ENCODE measurements at places on chromosomes 7 and 10.

DNA sequence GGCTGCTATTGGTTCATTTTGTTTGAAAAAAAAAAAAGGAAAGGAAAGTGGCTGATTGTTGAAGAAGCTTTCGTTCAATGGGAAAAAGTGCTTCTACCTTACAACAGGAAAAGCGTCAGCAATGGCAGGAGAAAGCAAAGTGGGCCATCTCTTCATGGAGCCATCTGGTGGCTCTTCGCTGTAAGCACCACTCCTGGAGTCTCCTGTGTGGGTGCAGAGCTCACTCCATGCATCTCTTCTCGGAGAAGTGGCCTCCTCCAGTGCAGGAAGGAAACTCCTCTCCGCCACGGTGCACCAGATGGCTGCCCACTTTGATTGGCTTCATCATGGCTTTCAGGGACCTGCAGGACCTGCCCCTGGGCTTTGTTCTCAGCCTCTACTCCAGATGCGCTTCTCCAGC is 250.9 kb downstream of the PTEN start:
- no peak for DNase-seq

- DNase-seq, result peak; percentile 52
Measured at GRCh38 chr7:106068986-106069385, 43.1 kb downstream of the SYPL1 start.

GRCh38 chr7:108090791-108091460 is 39.2 kb downstream of the LAMB4 start:
- no peak for DNase-seq

DNA sequence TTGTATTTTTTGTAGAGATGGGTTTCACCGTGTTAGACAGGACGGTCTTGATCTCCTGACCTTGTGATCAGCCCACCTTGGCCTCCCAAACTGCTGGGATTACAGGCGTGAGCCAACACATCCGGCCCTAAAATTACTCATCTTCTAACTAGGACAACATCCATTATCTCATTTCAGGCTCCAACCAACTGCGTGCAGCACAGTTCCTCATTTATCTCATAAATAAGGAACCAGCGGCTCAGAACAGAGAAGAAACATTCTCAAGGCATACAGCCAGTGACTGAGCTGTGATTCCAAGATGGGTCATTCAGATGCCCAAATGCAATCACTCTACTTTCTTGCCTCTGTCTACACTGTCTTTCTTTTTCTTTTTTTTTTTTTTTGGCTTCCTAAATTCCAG is 356.1 kb downstream of the ELMO1 start:
- DNase-seq, result no peak

GRCh38 chr7:65225422-65226006 is 148.1 kb upstream of the ZNF92 start:
- no peak for DNase-seq

DNA sequence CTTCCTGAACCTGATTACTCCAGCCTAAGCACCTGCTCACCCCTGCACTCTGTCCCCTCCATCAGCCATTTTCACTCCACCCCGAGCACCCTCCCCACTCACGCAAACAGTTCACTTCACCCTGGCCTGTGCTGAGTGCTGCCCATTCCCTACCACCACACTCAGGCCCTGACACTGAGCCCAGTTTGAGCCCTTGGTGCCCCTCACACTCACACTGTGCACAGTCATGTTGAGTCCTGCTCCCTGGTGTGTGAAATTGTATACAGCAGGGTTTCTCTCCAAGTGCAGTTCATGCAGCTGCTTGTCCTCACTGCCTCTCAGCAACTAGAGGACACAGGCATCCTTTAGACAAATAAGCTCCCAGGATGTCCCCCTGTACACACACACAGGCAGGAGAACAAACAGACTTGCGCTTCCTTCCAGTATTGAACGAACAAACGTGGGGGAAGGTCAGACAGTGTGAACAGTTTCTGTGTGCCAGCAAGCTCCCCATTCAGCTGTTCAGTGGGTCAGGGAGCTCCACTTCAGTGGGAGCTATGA is 6.8 kb downstream of the MYO1G start:
- no peak for DNase-seq

- no peak for DNase-seq
Measured at GRCh38 chr10:80203835-80204676, 1.3 kb downstream of the ANXA11 start.

DNA sequence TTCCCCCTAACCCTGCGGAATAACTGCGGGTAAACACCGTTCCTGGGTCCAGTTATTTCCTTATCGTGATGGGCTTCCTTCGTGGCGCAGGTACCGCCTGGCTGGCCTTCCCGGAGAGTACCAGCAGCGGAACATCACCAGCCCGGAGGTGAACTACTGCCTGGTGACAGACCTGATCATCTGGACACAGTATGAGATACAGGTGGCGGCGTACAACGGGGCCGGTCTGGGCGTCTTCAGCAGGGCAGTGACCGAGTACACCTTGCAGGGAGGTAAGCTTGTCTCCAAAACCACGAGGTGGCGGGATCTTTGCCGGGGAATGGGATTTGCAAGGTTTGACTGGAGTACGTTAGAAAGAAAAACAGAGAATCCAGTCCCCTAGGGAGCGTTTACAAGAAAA is 665.0 kb upstream of the FOXK1 start:
- no peak for DNase-seq

GRCh38 chr10:30447125-30447799 is 13.3 kb downstream of the MAP3K8 start:
- DNase-seq, result no peak

- DNase-seq, result no peak
Measured at GRCh38 chr7:106978425-106979420, 65.8 kb upstream of the PRKAR2B start.

GRCh38 chr10:45052700-45053099 is 52.0 kb downstream of the ZNF22 start:
- DNase-seq, result no peak

DNA sequence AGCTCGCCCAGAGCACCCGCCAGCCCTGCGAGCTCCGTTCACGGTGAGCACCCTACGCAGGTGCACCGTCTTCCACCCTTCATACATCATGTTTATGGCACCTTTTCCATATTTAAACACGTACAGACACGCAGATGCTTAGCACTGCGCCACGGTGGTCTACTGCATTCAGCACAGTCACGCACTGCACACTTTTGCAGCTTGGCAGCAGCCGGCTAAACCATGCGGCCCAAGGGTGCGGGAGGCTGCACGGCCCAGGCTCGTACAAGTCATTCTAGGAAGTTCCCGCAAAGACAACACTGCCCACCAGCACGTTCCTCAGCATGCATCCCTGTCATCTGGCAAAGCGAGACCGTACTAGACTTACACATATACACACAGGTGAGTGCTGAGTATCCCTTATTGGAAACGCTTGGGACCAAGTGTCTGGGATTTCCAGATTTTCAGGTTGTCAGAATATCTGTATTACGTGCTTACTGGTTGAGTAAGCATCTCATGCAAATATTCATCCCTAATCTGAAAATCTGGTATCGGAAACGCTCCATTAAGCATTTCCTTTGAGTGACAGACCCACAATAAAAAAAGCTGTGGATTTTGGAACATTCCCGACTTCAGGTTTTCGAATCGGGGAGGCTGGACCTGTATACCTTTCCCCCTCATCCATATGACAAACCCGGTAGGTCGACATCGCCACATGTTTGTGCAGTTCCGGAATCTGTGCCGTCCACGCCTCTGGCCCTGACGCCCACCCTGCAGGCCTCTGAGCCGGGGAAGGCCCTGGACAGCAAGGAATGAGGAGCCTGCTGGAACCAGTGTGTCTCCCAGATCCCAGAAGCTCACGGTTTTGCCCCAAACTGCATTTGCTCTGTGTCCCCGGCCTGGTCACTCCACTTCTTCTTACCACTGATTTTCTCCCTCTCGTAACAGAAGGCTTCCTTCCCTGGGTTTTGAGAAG is 222.2 kb downstream of the ELFN1 start:
- no peak for DNase-seq

GRCh38 chr10:103888113-103888841 is 29.7 kb downstream of the STN1 start:
- no peak for DNase-seq

DNA sequence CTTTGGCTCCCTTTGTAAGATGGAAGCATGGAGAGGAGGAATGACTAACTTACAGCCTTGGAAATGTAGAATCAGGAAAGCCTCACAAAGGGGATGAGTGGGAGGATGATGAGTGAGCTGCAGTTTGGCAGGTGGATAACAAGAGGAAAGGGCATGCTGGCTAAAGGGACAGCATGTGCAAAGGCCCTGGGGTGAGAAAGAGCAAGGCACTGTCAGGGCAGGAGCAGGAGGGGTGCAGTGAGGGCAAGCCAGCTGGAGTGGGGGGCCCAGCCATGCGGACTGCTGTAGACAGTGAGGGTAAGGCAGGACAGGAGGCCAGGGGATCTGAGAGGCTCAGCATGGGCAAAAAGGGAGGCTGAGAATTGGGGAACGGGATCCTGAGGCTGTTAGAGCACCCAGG is 20.5 kb downstream of the TLL2 start:
- no peak for DNase-seq

- no peak for DNase-seq
Measured at GRCh38 chr7:152335900-152336571, 99.8 kb downstream of the KMT2C start.

DNA sequence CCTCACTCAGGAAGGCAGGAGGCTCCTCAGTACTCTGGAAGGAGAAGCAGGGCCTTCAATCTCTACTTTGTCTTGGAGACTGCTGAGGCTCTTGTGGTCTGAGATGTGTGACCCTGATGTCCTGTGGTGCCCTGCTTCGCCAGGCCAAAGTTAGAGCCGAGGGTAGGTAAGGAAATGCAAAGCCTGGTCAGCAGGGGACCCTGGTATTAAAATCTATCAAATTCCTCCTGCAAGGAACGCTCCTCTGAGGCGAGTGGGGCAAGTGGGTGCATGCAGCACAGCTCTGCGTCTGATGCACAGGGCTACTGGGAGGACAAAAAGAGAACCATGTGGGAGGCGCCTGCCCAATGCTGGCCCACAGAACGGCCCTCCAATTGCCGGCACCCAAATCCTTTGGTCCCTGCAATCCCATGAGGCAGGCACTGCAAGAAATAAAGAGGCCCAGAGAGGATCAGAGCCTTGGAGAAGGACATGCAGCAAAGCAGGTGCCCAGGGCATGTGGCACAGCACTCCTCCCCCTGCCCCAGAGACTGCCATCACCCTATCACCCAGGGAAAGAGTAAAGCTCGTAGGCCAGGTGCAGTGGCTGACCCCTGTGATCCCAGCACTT is 23.1 kb upstream of the ZMIZ1 start:
- DNase-seq, result no peak

DNA sequence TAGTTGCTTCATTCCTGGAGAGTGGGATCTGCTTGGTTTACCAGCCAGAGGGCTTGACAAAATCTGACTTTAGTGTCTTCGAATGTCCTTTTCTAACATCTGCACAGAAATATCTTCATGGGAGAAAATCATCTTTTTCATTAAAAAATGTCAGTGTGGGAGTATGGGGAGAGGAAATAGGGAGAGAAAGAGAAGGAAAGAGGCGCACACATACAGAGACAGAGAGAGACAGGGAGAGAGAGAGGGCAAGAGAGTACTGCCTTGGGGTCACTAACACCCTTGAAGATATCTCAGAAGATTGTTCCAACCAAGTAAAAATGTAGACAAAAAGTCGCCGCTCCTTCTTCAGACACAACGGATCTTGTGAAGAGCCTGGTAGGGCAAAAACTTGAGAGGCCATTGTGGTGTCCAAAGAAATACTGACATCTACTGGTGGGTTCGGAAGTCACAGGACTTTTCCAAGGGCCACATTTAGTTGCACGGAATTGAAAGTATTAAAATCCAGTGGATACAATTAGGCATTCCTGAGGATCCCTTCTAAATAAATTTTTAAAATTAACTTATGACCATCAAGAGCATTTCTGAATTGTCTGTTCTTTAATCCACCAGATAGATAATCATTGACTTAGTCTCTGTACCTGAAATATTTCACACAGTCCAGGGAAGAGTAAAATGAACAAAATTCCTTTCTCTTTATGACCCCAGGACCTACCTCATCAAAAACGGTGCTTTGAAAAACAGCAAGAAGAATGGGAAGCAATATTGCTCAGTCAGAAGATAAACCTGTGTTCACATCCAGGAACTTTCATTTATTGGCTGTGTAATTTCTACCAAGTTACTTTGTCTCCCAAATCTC is 29.7 kb downstream of the VIM start:
- no peak for DNase-seq

DNA sequence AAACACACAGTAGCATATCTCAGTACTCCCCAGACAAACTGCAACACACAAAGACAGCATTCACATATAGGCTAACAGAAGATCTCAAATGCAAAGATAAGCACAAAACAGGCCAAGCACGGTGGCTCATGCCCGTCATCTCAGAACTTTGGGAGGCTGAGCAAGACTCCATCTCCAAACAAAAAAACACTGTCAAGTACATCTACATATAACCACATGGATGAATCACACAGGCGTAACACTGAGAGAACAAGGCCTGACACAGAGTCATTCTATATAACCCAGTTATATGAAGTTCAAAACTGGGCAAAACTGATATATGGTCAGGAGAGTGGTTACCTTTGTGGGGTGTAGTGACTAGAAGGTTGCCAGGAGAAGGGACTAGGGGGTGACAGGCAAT is 506.4 kb downstream of the KCNMA1 start:
- DNase-seq, result no peak

DNA sequence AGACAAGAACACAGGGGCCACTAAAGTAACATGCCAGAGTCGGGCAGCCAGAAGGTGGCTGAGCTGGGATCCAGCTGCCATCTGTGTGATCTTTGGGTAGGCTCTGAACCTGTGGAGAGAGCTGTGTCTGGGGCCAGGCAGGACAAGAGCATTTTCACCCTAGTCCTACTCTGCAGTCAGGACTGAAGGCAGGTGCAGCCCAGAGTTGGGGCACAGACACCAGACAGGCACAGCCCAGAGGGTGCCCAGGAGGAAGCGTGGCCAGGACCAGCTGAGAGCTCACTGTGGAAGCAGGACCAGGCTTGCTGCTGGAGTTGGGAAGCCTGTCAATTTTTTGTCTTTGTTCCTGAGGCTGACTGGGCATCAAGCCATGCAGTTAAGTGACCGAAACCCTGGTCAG is 113.6 kb downstream of the ADCY1 start:
- no peak for DNase-seq

DNA sequence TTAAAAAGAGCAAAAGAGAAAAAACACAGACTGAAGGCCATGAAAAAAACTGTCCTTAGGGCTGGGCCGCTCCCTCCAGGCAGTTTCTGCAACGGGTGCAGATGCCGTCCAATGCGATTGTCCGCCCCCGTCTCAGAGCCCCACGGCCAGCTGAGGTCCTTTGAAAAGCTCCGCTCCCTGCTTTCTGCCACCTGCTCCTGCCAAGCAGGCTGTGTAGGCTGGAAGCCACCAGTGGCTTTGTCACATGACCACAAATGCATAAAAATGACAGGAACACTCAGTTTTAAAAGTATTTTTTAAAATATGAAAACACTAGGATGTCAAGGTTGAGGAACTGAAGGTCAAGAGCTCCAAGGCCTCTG is 71.7 kb downstream of the AMZ1 start:
- no peak for DNase-seq

GRCh38 chr7:1794888-1795542 is 124.9 kb downstream of the ELFN1 start:
- DNase-seq, result no peak

DNA sequence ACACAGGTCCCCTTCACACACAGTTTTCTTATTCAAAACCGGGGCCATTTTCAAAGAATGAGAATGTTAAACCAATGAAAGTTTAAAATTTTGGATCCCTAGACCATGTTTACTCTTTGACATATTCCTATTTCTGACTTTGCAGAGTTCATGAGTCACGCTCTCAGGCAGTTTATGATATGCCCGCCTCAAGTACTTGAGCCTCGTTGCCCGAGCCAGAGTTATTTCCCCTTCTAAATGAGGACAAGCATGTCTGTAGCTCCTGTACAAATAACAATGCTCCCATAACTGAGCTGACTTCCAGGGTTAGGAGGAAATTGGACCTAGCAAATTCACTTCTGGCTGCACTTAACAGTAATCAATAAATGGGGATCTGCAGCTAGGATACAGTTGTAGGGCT is 87.9 kb upstream of the PDE1C start:
- DNase-seq, result no peak

Data from GM04503 (cell line).